Thymus (tissue), 14 donors: ENCODE measurements at places on chromosomes 6 and 20. TPM values are rescaled to one million over a fixed set of nuclear protein-coding genes. Genes with fewer than 3 reads are reported as not detected.
A peak's percentile ranks its signal among the peaks of the same experiment; 100 is the strongest.

GRCh38 chr6:44265007-44265721 lies at the start of gene NFKBIE:
NFKBIE (minus strand) TSS chr6:44265551; CDS start chr6:44265346, 205 bp downstream.
- DNase-seq, result peak; percentile 81

OTOR gene
- total RNA-seq, result 0.19 TPM

DNA sequence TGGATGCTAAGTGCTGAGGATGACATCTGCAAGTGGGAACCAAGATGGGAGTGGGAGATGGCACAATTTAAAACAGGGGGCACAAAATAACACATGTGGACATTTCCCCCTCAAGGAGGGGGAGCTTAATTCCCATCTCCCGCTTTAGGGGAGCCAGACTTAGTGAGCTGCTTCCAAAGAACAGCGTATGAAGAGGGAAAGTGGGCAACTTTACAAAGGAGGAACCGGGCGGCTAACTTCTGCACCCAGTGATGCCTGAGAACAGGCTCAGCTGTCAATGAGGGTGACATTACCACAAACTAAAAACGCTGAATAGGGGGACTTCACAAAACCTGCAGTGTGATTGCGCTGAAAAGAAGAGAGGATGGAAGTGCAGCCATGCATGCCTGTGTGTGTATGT lies 95.5 kb upstream of the NXT1 start:
- no peak for DNase-seq

IL17A gene
- 0.05 TPM for total RNA-seq

DNA sequence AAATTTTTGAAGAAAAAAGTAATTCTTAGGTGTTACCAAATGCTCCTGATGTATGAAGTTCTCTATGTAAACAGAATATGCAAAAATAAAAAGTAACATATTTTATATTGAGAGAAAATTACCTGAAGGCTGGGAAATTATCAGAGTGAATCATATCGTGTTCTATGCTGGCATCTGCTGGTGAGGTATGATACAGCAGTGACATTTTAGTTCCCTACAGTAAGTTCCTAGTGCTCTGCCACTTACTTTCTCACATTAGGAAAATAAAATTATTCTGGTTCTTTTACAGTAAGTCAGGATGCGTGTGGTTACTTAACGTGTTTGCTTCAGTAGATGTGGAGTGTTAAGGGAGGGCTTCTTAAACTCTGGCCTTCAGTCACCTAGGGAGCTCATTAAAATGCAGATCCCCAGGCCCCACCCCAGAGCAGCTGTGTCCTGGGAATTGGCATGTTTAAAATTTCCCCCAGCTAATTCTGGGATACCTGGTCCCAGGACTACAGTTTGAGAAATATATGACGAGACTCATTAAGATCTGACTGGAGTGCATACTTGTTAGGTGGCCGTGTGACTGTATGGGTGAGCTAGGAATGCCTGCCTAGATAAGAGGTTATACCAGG lies 3.2 kb downstream of the ACTR5 start:
- peak; percentile 44 for DNase-seq

GRCh38 chr20:44496976-44497375 lies 21.3 kb downstream of the TTPAL start:
- DNase-seq, result no peak

- DNase-seq, result no peak
Observed at GRCh38 chr6:169813969-169814368, 62.5 kb downstream of the ERMARD start.

FILIP1 gene
- total RNA-seq, result 1.9 TPM

DNA sequence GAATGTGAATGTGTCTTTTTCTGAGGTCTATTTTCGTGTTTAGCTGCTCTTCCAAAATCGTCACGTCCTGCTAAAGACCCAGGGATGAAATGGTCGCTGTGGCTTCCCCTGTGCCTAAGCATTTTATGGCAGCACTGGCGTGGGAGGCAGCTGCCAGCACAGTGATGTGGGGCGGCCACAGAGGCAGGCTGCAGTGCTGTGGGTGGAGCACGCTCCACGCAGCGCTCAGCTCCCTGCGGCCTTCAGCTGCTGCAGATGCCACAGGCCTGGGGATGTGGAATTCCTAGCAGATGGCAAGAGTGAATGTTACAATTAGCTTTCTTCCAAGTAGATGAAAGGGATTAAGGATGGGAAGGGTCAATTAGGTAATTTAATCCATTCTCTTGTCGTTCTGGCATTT lies 242.6 kb downstream of the SMOC2 start:
- DNase-seq, result no peak

DNA sequence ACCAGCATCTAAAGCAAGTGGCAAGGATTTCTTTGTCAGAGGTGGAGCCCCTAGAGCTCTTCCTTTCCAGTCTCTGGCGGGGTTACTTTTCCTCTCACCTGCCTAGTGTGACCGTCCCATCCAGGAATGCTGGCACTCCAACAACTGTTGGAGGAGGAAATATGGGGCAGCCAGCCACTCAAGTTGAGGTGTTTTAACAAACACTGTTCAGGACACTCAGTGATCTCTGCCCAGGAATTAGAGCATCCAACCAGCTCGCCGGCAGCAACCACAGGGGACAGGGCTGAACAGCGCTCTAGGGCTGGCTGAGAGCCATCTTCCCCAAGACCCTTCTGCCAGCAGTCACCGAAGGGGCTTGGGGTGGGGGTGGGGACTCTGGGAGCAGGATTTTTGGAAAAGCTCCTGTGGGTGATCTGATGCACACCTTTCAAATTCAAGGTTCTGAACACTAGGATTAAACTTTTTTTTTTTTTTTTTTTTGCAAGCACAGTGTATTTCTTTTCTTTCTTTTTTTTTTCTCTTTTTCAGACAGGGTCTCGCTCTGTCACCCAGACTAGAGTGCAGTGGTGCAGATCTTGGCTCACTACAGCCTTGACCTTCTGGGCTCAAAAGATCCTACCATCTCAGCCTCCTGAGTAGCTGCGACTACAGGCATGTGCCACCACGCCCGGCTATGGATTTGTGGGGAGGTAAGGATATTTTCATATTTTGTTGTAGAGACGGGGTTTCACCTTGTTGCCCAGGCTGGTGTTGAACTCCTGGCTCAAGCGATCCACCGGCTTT lies 28.4 kb upstream of the KCNK16 start:
- DNase-seq, result no peak

GRCh38 chr20:25050082-25050481 lies 7.9 kb downstream of the ACSS1 start:
- DNase-seq, result no peak

R3HDML gene
- not detected for total RNA-seq

DNA sequence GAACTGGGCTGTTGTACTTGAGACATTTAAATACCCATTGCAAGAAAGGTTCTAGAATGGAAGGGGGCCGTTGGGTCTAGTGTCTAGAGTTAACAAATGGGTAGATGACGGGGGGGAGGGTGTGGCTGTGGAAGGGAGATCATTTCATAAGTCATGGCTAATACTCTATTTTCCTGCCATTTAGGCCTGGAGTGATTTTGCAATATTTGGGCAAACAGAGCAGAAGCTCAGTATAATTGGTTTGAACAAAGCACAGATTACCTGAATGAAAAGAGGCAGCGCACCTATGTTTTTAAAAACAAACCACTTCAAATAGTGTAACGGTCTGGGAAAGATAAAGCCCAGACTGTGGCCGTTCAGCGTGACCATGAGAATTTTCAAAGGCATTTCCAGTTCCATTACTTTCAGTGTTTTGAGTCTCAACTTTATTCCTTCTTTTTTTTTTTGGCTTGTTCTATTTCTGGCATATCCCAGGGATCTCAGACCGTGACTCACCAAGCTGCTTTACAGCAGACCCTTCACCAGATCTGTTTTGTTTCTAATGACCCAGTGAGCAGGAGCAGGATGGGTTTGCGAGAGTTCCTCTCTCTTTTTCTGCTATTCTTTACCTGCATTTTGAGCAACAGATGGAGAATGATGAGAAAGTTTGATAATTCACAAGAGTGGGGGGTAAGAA lies 73.7 kb downstream of the LYRM2 start:
- no peak for DNase-seq

BTNL2 gene
- total RNA-seq, result not detected

- no peak for DNase-seq
Observed at GRCh38 chr6:20325641-20326421, 75.8 kb upstream of the E2F3 start.

DNA sequence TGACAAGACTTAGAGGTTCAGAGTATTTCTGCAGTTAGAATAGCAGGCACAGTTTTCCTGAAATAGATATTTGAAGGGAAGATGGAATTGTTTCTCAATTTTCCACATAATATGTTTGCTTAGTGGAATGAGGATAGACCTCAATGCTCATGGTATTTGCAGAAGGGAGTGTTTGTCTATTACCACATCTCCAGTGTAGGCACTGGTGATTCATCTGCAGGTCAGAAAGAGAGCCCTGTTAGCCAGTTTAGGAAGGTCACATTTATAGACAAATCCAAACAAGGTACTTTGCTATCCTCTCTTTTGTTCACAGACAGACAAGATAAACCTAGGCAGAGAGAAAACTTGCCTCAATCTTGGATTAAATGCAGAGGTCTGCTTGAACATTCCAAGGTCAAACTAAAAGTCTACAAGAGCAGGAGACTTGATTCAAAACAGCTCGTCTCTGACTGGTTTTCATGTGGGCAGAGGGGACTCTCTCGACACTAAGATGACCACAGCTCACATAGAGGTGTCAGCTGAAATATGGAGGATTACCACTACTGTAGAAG lies 22.8 kb downstream of the ISM1 start:
- no peak for DNase-seq

GRCh38 chr6:131470534-131470933 lies 102.5 kb upstream of the ARG1 start:
- DNase-seq, result no peak

CLPSL1 gene
- not detected for total RNA-seq

ID4 gene
- 1.5 TPM for total RNA-seq

GRCh38 chr6:47836046-47836445 lies 54.2 kb downstream of the OPN5 start:
- no peak for DNase-seq

PRDM13 gene
- not detected for total RNA-seq

DNA sequence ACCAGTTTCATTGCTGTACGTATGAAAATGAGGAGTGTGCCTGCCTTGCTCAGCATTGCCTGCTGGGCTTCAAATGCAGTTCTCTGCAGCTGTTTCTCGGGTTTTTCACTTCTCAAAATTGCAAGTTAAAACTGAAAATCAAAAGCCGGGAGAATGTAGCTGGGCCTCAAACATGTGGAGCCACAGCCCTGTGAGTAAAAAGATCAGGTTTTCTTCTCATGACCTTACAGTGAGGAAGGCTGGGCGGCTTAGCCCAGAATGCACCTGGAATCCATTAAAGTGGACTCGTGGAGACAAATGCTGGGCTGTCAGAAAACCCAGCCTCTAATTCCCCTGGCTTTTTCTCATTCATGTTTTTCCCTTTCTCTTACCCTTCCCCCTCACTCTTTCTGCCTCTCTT lies 34.4 kb downstream of the DSE start:
- peak; percentile 56 for DNase-seq

LBP gene
- total RNA-seq, result 0.09 TPM

DNA sequence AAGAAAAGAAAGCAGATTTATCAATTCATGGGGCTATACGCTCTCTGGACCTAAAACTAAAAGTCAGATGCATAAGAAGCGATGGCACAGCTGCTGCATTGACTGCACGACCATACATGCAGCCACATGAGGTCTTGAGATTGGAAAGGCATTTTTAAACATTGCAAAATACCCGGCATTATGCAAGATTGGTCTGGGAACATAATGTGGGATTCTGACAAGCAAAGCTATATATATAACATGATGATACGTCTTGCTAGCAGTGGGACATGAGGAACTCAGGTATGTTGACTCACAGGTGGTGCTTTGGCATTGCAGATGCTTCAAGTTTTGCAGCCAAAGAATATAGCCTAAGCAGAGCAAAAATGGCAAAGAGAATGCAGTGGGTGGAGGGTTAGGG lies 55.1 kb downstream of the SAMD3 start:
- no peak for DNase-seq

- no peak for DNase-seq
Observed at GRCh38 chr20:60063739-60064380, 105.6 kb downstream of the CDH26 start.

SNX5 gene
- total RNA-seq, result 102 TPM

DNA sequence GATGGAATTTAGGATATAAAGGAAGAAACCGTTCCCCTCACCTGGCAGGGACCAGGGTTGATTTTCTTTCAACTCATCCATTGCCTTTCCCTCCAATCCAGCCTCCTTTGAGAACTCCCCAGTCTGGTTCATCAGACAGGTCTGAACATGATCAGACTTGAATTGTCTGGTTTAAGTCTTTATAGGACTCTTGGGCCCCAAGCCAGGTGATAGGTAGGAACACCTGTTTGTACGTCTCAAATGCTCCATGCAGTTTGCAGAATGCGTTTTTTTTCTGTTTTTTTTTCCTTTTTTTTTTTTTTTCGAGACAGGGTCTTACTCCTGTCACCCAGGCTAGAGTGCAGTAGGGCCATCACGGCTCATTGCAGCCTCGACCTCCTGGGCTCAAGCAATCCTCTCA lies 4.1 kb upstream of the CEP250 start:
- no peak for DNase-seq
